ENCODE measurements at places on chromosomes 12 and 14.
A peak's percentile ranks its signal among the peaks of the same experiment; 100 is the strongest.

GRCh38 chr12:4833524-4833923 is 76.2 kb upstream of the KCNA1 start:
- no peak for DNase-seq

- DNase-seq: no peak
Observed at GRCh38 chr14:62143245-62143644, 381.0 kb downstream of the SNAPC1 start.

- no peak for DNase-seq
Observed at GRCh38 chr14:59101476-59101875, 87.0 kb upstream of the DAAM1 start.

GRCh38 chr14:20516921-20517320 is 11.6 kb downstream of the RNASE10 start:
- no peak for DNase-seq

GRCh38 chr12:54232790-54233189 is 44.0 kb upstream of the SMUG1 start:
- DNase-seq: no peak

DNA sequence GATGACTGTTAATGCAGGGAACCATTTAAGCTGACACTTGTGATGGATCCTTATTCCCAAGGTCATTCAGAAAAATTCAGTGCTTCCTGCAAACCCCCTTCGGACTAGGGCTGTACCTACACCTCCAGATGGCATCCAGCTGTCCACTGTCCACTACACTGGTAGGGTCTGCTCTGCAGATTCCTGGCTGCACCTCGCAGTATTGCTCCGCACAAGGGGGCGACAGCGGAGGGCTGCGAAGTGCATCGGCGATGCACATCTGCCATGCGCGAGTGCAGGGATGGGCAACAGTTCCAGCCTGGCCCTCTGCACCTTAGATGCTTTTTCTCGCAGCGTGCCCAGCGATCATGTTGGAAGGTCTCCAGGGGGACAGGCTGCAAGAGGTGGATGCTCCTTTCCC is 55.5 kb downstream of the KCNA5 start:
- DNase-seq: no peak

- no peak for DNase-seq
Observed at GRCh38 chr12:74689929-74690328, 152.3 kb downstream of the ATXN7L3B start.

- no peak for DNase-seq
Observed at GRCh38 chr14:53295985-53296582, 143.0 kb upstream of the DDHD1 start.

GRCh38 chr12:123533672-123534643 is at the start of gene RILPL1:
TSS of gene RILPL1 (minus strand) at chr12:123533719. CDS start at chr12:123533482, 237 bp downstream.
- DNase-seq: peak; percentile 83

GRCh38 chr12:673849-674248 is 10.6 kb upstream of the NINJ2 start:
- DNase-seq: no peak

All from mesothelial cell of epicardium (in vitro differentiated cells).